ENCODE measurements at places on chromosomes 4 and X.

DNA sequence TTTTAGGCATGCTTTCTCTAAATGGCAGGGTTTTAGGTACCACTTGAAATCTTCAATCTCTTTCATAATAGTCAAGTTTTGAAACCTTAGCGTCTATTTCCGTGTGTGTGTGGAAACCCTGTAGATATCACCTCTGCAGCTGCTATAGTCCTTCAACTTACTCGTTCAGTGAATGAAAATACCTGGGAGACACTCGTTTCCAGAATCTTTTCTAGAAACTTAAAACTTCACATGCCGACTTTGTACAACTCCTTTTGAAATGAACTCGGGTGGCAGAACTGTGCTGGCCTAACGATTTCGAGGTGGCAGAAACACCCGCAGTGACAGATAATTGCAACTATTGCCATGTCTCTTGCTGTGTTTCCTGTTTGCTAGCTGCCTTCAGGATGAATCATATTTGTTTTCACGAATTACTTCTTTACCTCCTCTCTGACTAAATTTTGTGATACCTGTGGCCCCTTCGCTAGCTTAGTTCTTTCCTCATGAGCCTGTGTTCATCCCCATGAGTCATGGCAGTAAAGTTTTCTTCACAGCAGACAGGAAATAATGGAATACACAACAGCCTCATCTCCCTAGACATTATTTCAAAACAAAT lies 104.7 kb upstream of the SMIM10 start:
- no peak for DNase-seq

DNA sequence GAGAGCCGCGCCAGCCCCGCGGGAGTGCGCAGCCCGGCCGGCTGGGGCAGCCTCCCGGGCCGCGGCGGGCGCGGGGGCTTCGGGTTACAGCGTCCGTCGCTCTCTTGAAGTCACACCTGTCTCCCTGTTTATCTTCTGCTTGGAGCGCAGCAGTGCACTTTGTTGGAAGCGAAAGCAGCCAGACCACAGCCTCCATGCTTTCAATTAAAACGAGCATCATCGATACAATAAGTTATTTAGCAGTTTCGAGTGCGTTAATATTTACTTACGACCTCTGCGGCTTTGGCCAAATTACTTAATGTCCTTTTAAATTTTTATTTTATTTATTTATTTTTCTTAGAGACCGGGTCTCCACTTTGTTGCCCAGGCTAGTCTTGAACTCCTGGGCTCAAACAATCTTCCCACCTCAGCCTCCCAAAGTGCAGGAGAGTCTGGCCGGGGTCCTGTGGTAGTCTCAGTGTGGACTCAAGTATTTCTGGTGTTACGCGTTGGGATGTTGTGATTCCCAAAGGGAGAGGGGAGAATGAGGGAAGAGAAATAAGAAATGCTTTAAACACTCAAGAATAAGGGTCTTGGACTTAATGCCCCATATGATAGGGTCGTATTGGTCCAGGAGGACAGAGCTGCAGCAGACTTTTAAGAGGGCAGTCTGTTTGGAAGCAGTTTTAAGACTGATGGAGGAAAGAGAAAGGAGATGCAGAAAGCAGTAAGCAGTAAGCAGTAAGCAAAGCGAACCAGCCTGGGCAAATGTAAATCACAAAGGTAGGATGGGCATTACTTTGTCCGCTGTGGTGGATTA lies 504 bp upstream of the PDLIM3 start:
- DNase-seq: no peak

- no peak for DNase-seq
Measured at GRCh38 chr4:31100536-31100935, 380.4 kb downstream of the PCDH7 start.

GRCh38 chr4:11743976-11744375 lies 315.3 kb upstream of the HS3ST1 start:
- DNase-seq: no peak

GRCh38 chrX:25007059-25008053 lies 8.4 kb downstream of the ARX start:
- no peak for DNase-seq

GRCh38 chr4:61182915-61183314 lies 17.2 kb upstream of the ADGRL3 start:
- no peak for DNase-seq

DNA sequence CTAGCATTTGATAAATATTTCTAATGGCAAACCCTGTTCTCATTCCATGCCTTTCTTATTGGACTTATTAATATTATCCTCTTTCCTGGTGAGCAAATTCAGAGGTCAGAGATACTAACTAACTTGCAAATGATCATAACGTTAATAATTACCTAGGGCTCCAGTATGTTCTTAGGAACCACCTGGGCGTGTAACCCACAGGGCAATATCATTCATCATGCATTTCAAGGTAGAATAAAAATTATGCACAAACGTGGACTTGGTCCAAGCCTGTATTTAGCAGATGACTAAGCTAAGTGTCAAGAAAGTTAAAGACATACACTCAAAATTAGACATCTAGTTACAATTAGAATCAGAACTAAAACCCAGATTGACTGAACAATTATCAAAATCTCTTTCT lies 850.1 kb downstream of the TRIML1 start:
- no peak for DNase-seq
